H9 (cell line): ENCODE measurements at places on chromosomes 5 and 9. TPM values are rescaled to one million over a fixed set of nuclear protein-coding genes. Genes with fewer than 3 reads are reported as not detected.

DNA sequence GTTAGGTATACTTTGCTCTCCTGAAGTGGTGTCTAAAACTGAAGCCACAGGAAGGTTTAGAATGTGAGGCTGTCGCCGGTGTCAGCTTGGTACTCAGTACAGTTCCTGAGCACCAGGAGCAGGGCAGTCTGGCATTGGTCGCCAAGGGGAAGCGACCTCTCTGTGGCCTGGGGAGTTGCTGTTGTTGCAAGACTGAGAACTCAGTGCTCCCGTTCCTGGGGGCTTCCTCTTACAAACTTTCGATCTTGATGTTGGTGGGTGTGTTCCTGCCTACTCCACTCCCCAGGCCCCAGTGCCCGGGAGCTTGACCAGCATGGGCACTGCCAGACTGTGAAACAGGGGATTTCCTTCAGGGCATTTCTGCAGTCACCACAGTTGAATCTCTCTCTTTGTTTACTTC, 52.4 kb upstream of the PPARGC1B start:
- no peaks in the 10 kb centered on the region for H3K36me3 ChIP-seq
- H3K4me3 ChIP-seq: no peak overlapping the region
- no peaks in the 10 kb centered on the region for H3K4me1 ChIP-seq

DNA sequence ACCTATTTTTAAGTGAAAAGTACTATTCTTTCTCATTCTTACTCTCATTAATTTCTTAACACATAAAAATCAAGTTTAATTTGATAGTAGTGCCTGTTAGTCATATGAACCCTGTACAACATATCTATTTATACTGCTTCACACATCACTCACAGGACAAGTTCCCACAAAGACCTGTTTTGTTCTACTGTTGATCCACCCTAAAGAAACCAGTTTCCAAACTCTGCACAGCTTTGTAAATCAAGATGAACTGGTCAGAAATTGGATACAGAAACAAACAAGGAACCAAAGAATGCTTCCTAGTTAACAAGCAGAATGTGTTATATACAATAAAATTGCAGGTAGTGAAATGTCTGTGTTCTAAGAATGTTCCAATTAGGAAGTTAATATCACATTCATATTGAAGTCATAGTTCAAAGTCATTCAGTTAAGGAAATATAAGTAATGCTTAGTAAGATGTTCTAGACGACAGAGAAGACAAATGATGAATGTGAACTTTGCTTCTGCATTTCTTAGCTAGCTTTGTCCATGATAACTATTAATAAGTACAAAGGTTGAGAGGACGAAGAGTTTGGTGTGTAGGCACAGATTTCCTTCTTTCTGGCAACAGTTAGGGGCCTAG, 33.4 kb downstream of the C9orf85 start:
- DNase-seq: no peak
- H3K4me1 ChIP-seq: no peaks in the 10 kb centered on the region
- peaks cover 14% of the 10 kb centered on the region for H3K36me3 ChIP-seq
- H3K27me3 ChIP-seq: no peaks in the 10 kb centered on the region

DEPDC1B gene
- 49.0 and 51.4 TPM in 2 replicates for total RNA-seq

SVEP1 gene
- total RNA-seq: 0.17 and 0.24 TPM in 2 replicates

- no peak overlapping the region for H3K27ac ChIP-seq
- H3K36me3 ChIP-seq: peaks cover 11% of the 10 kb centered on the region
- H3K4me1 ChIP-seq: no peaks in the 10 kb centered on the region
- DNase-seq: no peak
- no peak overlapping the region for H3K4me3 ChIP-seq
Measured at GRCh38 chr9:110008663-110009062, 199.3 kb downstream of the C9orf152 start.

GRCh38 chr5:67720162-67720772, 495.3 kb upstream of the PIK3R1 start:
- no peak overlapping the region for H3K27ac ChIP-seq
- H3K27me3 ChIP-seq: no peaks in the 10 kb centered on the region
- DNase-seq: no peak
- H3K4me3 ChIP-seq: no peak overlapping the region
- no peaks in the 10 kb centered on the region for H3K4me1 ChIP-seq

CA9 gene
- total RNA-seq: 0.94 and 1.9 TPM in 2 replicates
